Prostate gland (tissue), 2 donors: ENCODE measurements at places on chromosomes 12 and 14. TPM values are rescaled to one million over a fixed set of nuclear protein-coding genes. Genes with fewer than 3 reads are reported as not detected.

GRCh38 chr12:67482751-67483661 is 165.5 kb upstream of the DYRK2 start:
- DNase-seq = peak; percentile 47

- DNase-seq = no peak
Observed at GRCh38 chr12:52005903-52006703, 643 bp upstream of the TAMALIN start.

GRCh38 chr12:6122201-6122600 is 2.3 kb downstream of the VWF start:
- DNase-seq = no peak

Gene LYZ
- total RNA-seq = 27.3 TPM

Gene GYS2
- not detected for total RNA-seq

Gene KRT78
- 1.0 TPM for total RNA-seq

- no peak for DNase-seq
Observed at GRCh38 chr14:32477396-32477795, 148.3 kb downstream of the AKAP6 start.

Gene SDR9C7
- 1.1 TPM for total RNA-seq

Gene OAS2
- 9.7 TPM for total RNA-seq
